ENCODE measurements at places on chromosomes 12 and 14.

GRCh38 chr12:20588042-20588441 lies 107.1 kb upstream of the SLCO1C1 start:
- DNase-seq, result peak; percentile 87

DNA sequence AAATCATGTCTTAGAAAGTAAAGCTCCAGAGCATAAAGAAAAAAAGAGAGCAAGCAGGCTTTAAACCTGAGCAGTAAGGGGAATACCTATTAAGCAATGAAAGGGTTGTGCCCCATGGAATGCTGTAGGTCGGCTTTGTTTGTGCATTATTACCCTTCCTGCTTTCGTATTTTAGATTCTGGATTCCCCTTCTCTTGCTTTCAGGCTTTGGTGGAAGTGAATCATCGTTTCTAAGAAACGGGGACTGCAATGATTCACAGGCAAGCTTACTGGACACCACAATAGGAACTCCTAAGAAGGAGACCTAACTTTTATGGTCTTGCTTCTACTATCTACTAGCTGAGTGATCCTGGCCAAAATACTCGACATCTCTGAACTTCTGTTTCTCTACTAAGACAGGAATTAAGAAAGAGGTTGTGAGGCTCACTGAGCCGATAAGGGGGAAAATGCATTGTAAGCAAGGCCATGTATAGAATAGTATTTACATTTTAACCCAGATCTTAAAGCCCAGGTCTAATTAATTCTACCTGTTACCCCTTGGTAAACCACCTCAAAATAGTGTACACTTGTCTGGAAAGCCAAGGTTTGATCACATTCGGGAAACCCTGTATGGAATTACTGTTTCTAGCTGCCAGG lies 1.2 kb upstream of the BMAL2 start:
- no peak for DNase-seq

- no peak for DNase-seq
Measured at GRCh38 chr14:101029668-101030290, 126.3 kb upstream of the RTL1 start.

GRCh38 chr14:56482310-56482911 lies 97.2 kb upstream of the TMEM260 start:
- no peak for DNase-seq

DNA sequence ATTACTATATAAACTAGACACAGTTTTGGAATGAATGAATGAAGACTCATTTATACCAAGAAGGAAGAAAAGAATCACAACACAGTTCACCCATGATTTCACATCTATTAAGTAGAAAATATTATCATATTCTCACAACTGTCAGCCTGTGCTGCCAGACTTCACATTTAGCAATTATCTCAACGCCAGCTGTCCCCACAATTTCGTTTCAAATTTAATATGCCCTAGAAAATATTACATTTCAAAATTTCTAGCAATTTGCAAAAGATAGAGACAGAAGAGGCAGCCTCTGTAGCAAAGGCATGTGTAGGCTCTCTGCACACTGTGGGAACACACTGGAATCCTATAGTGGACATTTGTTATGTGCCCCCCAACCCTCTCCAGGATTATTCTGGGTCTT lies 83.6 kb downstream of the ANKS1B start:
- no peak for DNase-seq
